ENCODE measurements at places on chromosomes 3 and 15.

GRCh38 chr3:39448506-39449233 is 18.8 kb upstream of the MOBP start:
- DNase-seq: no peak

GRCh38 chr3:136862617-136863322 is 762 bp downstream of the NCK1 start:
- DNase-seq: peak; percentile 77

GRCh38 chr3:59277816-59278215 is 228.0 kb upstream of the CFAP20DC start:
- DNase-seq: no peak

DNA sequence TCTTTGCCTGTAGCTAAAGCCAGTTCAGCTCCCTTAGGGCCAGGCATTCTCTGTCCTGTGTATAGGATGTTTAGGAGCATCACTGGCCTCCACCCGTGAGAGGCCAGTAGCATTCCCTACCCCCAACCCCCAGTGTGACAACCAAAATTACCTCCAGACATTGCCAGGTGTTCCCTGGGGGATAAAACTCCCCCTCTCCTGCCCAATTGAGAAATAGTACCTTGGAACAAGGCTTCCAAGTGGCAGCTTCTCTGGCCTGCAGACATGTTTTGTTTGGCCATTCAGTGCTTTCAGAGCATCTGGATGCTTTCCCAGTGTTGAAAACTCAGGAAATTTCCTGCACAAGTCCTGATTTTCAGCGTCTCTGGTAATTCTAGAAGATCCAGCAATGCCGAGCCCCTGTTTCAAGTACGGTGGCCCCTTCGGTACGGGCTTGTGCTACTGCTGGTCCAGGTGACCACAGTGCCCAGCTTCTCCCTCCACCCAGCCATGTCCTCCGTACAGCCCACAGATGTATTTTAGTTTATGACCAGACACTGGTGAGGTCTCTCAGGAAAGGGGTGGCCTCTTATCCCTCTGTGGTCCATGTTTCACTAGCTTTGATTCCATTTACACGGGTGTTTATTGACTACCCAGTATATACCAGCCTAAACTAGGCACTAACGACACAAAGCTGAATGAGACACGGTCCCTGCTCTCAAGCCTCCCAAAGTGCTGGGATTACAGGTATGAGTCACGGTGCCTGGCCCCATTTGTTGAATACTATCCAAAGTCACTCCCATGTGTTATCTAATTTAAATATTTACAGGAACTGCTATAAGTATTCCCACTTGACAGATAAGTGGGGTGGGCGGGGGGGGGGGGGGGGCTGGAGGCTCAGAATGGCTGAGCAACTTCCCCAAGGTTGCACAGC is 125.4 kb upstream of the RAD18 start:
- DNase-seq: no peak

GRCh38 chr3:176581589-176581988 is 615.7 kb downstream of the TBL1XR1 start:
- DNase-seq: no peak

GRCh38 chr3:106965307-106965706 is 411.9 kb upstream of the CCDC54 start:
- DNase-seq: no peak

DNA sequence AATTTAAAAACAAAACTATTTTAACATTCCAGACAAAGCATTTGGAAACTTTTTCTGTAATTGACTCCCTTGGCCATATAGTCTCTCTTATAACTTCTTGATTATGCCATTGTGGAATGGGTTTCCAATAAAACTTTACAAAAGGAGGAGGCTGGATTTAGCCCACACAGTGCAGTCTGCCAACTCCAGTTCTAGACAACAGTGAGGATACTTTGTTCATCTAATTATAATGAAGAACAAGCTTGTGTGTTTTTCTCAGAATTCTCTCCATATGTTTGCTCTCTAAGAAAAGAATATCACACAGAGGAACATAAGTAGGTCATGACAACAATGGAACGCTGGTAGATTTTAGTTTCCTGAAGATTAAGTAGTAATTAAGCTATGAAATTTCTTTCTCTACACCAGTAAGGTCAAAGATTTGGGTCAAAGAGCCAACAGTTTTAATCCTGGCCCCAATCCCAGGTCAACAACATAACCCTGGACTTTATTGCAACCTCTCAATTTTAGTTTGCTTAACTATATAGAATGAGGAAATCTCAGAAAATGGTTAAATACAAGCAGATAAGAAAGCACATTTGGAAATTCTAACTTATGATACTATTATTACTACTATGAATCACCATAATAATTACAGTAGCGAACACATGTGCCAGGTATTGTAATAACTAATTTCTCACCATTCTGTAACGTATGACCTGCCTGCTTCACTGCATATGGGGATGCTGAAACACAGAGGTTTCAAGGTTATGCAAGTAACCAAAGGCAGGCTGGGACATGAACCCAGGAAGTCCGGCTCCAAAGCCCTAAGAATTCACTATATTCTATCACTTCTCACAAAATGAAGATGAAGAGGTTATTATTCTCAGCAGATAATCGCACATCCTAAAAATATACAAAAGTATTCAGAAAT is 65.7 kb downstream of the TJP1 start:
- DNase-seq: no peak

- DNase-seq: no peak
These were observed 49.0 kb upstream of the MRPL3 start for GRCh38 chr3:131551761-131552160.

DNA sequence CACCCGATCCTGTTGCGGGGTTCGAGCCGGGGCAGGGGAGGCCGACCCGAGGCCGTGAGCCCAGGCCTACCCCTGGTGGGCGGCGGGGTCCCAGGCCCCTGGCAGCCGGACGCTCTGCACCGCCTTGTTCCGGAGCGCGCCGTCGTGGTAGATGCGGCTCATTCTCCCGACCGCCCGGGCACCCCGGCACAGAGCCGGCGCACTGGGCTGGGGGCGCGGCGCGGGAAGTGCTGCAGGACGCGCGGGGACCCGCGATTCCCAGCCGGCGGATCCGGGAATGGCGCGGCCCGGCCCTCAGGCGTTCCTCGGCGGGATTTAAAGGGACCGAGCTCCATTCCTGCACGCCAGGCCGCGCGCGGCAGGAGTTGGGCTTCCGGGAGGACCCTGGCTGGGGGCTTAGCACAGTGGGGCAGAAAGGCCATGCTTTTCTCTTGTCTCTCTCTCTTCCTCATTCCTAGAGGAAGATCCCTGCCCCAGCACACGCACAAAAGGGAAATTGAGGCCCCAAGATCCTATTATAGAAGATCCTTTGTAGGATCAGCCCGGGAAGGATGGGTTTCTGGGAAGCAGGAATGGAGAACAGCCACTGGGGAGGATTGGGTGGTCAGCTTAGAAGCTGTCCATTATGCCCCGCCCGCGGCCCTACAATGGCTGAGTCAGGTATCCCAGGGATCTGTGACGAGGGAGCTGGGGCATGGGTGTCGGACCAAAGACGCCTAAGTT is at the start of gene ARPIN:
Gene ARPIN, minus strand, starts transcription at position 279 of the 723 bp plus-strand sequence. Its CDS starts 117 bp downstream, at position 162.
- DNase-seq: peak; percentile 56

- no peak for DNase-seq
These were observed 38.6 kb downstream of the PDZRN3 start for GRCh38 chr3:73586190-73586589.

GRCh38 chr15:80260551-80260950 is 8.5 kb upstream of the CTXND1 start:
- DNase-seq: peak; percentile 37

- no peak for DNase-seq
These were observed 755.9 kb upstream of the LMCD1 start for GRCh38 chr3:7745711-7746110.

- peak; percentile 34 for DNase-seq
These were observed 58.9 kb downstream of the ATG7 start for GRCh38 chr3:11331101-11331500.

- no peak for DNase-seq
These were observed 9.1 kb upstream of the PPM1L start for GRCh38 chr3:160746976-160747375.

DNA sequence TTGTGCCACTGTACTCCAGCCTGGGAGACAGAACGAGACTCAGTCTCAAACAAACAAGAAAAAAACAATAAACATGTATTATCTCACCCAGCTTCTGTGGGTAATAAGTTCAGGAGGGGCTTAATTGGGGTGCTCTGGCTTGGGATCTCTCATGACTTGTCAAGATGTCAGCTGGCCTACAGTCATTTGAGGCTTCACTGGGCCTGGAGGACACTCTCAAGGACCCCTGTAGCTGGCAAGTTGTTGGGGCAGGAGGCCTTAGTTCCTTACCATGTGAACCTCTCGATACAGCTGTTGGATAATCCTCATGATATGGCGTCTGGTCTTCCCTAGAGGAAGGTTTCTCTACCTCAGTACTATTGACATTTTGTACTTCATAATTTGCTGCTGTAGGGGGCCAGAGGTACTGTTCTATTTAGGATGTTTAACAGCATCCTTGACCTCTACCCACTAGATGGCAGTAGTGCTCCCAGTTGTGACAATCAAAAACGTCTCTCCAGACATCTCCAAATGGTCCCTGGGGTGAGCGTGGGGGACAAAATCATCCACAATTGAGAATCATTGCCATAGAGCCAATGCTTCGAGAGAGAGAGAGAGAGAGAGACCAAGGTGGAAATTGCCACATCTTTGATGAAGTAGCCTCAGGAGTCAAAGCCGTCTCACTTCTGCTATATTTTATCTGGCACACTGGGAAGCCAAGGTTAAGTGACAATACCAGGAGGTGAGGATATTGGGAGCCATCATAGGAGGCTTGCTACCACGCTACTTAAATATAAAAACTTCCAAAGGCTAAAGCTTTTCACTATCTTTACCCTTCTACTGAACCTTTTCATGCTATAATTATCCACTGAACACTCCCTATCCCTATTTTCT is 23.9 kb upstream of the SLTM start:
- DNase-seq: peak; percentile 60

DNA sequence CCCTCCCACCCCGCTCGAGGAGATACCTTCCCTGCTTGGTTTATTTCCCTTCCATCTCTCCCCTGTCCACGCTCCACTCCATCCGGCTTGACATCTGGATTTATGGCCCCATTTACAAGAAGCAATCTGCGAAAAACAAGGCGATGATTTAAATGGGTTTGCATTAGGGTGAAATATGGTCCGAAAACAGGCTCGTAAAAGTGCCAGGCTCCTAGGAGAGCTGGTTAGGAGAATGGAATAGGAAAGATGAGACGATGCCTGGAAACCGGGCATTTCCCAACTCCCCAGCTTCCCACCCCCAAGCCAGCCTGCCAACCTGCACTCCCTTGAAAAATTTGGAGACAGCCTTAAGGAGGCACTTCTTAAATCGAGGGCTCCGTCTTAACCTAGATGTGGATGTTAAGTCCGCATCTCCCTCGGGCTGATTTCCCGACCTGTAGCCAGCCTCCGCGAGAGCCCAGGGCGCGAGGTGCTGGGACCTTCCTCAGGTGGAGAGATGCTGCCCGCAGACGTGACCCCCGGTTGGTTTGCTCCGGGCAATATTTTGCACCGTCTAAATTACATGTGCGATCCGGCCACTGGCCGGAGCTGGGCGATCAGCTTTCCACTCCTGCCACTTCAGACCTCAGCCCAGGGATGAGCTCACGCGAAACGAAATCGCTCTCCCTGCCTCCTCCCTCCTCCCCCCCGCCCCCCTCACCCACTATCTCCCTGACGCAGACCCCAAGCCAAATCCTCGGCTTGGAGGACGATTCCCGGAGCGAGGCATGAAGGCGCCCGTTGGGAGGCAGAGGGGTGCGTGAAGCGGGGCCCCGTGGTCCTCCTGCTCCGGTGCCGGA is 1.3 kb downstream of the GRM7 start:
- DNase-seq: no peak

GRCh38 chr3:15595955-15596354 is 5.4 kb downstream of the HACL1 start:
- no peak for DNase-seq

DNA sequence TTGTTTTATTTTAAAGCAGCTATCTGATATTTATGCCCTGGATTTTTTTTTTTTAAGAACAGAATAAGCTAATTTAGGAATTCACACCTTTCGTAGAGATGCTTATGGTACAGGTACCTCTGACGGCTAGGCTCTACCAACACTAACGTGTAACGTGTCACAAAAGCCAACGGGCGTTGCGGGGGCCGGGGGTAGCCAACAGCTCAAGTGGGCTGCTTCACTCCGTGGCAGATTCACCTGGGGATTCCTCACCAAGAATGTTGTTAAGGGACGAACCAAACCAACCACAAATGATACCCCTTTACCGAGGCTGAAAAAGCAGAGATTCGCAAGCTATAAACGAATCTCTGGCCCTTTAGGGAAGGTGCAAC is 1.0 kb downstream of the TMCC1 start:
- no peak for DNase-seq

DNA sequence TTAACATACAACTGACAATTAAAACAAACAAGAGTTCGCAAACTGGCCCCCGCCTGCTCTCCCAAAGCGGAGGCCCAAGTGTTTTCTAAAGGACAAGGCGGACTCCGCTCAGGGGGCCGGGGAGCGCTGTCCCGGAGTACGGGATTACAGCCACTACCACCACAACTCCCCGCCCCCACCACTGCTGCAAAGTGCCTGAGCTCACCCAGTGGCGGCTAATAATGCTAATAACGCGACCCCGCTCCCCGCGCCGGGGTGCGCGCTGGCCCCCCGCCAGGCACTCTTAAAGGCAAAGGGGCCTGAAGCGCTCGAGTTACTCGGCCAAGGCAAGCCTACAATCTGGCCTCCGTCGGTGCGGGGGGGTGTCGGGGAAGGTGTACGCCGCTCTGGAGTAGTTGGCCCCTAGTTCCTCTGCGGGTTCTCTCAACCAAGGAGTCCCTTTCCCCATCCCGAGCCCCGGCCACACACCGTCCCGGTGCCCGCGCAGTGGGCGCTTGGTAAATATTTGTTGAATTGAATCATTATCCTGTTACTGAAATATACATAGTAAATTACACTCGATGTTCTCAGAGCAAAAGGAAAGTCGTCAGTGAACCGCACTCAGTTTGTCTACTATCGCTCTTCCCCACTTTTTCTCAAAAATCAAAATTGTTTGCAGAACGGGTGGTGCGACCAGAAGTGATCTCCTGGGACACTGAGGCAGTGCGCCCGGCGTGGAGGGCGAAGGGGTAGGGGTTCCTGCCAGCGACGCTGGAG is 827 bp downstream of the WNT5A start:
- DNase-seq: peak; percentile 89

DNA sequence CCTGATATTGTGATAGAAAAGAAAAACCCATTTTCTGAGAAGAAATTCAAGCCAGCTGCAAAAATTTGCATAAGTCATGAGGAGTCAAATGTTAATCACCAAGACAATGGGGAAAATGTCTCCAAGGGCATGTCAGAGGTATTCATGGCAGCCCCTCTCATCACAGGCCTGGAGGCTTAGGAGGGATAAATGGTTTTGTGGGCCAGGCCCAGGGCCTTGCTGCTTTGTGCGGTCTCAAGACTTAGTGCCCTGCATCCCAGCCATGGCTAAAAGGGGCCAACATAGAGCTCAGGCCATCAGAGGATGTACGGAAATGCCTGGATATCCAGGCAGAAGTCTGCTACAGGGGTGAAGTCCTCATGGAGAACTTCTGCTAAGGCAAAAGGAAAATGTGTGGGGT is 631.1 kb downstream of the NLGN1 start:
- DNase-seq: no peak
